ENCODE measurements at places on chromosomes 5 and 9. TPM values are rescaled to one million over a fixed set of nuclear protein-coding genes. Genes with fewer than 3 reads are reported as not detected.

GRCh38 chr5:34626036-34626435, 30.1 kb upstream of the RAI14 start:
- DNase-seq, result no peak

GRCh38 chr5:83434946-83435345, 36.6 kb upstream of the VCAN start:
- peak; percentile 59 for DNase-seq

GRCh38 chr9:79242489-79242888, 329.3 kb upstream of the TLE4 start:
- DNase-seq, result no peak

DNA sequence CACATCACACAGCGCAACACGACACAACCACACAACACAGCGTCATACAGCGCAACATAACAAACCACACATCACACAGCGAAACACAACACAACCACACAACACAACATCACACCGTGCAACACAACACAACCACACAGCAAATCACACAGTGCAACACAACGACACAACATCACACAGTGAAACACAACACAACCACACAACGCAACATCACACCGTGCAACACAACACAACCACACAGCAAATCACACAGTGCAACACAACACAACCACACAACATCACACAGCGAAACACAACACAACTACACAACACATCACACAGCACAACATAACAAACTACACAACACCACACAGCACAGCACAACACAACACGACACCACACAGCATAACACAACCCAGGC, 40.4 kb upstream of the PTCH1 start:
- DNase-seq, result no peak

DNA sequence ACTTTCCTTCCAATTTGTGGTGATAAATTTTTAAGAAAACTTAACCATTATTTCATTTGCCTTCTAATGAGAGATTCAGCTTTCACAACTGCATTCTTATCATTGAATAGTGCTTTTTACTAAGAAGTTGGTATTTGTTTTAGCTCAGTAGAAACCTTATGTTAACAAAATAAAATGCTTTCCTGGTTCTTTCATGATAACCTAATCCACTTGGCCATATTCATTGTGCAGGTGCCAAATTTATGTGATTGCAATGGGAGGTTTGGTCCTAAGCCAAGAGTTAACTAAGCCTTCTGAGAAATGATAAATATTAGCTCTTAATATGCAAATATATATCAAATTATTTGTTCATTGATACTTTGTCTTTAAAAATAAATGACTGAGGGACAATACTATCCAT, 141.1 kb upstream of the TLE4 start:
- no peak for DNase-seq

DNA sequence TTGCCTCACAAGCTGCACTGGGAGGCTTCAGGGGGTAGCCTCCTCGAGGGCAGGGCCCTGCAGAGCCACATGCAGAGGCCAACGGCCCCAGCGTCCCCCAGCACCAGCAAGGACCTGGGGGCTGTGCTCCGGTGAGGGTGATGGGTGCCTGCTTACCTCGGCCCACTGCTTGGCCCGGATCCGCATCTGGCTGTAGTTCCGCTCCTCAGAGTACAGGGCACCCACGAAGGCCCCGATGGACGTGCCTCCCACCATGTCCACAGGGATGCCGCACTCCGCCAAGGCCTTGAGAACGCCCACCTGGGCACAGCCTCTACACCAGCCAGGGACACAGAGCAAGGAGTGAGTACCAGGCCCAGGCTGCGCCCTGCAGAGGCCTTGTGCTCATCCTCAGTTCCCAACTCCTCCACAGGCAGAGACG, 8.0 kb upstream of the NSMF start:
- DNase-seq, result no peak

DNA sequence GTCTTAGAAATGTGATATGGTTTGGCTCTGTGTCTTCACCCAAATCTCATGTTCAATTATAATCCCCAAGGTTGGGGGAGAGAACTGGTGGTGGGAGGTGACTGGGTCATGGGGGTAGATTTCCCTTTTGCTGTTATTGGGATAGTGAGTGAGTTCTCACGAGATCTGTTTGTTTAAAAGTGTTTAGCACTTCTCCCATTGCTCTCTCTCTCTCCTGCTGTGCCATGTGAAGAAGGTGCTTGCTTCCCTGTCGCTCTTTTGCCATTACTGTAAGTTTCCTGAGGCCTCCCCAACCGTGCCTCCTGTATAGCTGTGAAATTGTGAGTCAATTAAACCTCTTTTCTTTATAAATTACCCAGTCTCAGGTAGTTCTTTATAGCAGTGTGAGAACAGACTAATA, 203.6 kb downstream of the ASTN2 start:
- no peak for DNase-seq

DNA sequence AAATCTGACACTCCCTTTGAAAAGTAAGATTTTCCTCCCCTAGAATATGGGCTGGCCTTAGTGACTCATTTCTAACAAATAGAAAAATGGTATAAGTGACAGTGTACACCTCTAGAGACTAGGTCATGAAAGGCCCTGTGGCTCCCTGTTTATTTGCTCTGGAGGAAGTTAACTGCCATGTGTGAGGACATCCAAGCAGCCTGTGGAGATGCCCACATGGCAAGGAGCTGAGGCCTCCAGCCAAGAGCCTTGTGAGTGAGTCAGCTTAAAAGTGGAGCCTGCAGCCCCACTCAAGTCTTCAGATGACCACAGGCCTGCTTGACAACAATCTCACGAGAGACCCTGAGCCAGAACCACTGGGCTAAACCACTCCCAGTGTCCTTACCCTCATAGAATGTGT, 128.1 kb upstream of the LHFPL2 start:
- no peak for DNase-seq

- no peak for DNase-seq
These were observed 15.5 kb upstream of the NCS1 start for GRCh38 chr9:130156672-130157071.

GRCh38 chr5:132325691-132326090, 31.5 kb downstream of the SLC22A4 start:
- no peak for DNase-seq

GRCh38 chr5:83530193-83530592, 58.6 kb downstream of the VCAN start:
- DNase-seq, result peak; percentile 45

DNA sequence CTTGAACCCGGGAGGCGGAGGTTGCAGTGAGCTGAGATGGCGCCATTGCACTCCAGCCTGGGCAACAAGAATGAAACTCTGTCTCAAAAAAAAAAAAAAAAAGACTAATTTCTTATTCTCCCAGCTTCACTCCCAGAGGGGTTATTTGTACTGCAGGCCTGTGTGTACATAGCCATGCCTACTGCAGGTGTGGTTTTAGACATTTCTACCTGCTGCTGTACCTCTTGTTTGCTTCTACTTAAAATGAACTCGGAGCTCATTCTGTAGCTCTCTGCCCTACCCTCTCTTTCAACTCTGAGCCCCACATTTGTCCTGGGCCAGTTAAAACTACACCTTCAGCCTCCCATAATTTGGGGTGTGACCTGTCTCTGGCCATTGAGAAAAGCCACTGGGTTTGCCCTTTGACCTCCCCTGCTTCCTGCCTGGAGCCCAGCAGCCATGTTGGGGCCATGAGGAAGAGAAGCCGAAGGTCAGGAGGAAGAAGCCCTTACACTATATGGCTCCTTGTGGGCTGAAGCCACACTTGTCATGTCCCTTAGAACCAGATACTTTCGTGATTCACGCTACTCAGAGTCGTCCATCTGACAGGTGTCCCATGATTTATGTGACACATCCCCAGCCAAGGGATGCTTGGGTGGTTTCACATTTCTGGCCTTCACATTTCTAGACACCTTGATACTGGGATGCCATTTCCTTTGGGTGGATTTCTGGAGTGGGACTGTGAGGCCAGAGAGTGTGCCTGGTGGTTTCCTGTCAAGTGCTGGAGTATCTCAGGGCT, 9.4 kb upstream of the CARD19 start:
- DNase-seq, result no peak

DNA sequence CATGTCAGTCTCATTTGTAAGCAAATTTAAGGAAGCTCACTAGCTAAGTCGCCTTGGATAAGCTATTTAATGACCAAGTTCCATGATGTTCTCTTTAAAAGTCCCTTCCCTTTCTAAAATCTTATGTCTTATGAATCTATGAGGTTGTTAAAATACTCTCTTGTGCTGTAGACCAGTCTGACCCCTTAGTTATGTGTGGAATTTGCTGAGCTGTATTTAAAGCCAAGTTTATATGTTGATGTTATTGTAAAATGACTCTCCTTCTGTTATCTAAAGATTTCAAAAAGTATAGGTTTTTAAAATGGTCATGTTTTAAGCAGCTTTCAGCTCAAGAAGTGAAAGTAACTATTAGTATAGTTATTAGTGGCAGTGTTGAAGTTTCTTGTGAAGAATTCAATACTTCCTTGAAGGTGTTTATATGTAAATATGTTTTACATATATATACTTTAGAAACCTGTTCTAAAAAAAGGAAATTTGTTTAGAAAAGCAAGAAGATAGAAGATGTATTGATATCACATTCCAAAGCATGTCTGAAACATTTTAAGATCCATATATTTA, 92.2 kb downstream of the CDC42SE2 start:
- DNase-seq, result no peak

- peak; percentile 83 for DNase-seq
These were observed 130.9 kb downstream of the C9orf50 start for GRCh38 chr9:129489838-129490582.

DNA sequence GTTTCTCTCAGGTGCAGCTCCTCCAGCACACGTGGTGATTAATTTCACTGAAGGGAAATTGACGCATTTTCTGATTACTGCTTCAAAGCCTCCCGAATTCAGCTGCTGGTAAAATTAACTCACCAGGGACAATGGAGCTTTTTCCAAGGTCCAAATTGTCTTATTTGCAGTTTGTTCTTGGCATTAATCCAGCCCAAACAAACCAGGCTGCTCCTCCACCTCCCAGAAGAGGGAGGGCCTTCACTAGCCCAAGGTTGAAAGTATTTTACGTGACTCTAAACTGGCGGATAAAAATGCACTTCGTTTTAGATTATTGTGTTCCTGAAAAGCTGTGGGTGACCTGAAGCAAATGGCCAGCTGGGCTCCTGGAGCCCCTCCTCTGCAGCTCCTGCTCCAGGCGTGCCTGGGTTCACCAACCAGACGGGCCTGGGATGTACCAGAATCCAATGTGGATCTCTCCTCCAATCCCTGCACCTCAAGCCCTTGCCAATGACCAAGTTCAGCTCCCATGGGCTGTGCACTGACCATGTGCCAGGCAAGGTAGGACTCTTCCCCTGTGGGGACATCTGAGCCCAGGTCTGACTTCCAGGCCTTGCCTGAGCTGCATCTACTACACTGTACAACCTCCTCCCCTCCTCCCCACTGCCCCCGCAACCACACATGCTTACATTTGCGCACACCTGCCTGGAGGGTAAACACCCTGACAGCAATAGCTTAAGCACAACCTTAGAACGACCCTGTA, 193.4 kb downstream of the CDK5RAP2 start:
- DNase-seq, result peak; percentile 33

GRCh38 chr5:76367623-76368371, 35.3 kb upstream of the IQGAP2 start:
- DNase-seq, result no peak

DNA sequence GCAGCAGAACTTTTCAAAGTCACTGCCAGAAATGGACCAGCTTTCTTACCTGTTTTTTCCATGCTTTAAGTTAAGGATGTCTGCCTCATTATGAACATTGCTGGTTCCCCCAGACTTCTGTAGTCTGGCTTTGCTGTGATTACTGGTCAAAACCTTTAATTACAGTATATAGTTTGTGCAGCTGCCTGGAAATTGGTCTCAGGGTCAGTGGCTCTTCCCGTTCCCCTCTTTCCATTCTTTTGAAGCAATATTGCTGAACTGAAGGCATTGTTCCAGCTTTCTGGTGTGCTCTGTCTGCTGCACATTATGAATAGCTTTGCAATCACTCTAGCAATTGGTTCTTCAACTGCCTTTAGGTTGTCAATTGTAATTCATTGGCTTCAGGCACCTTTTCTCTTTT, 206.5 kb downstream of the ARL15 start:
- peak; percentile 24 for DNase-seq

DNA sequence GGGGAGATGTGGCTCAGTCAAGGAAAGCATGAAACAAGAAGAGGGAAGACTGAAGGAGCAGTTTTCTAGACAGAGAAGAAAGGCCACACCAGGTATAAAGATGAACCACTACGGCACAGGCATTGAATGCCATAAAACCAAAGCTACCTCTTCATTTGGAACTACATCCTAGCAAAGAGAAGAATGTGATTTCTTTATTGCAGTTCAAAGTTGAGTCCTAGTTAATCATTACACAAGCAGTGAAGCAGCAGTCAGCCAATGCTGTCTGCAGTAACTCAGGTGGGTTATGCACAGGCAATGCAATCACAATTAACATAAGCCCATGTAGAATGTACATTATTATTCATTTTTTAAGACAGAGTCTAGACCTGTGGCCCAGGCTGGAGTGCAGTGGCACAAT, 21.7 kb upstream of the PCAT7 start:
- DNase-seq, result no peak

Gene C7
- polyA plus RNA-seq, result 1.3 TPM

Gene PDE8B
- polyA plus RNA-seq, result 3.4 TPM

Gene TMEM8B
- 19.6 TPM for polyA plus RNA-seq

Gene IL31RA
- polyA plus RNA-seq, result 1.0 TPM

Gene THBS4
- 839 TPM for polyA plus RNA-seq

Gene CDC20B
- polyA plus RNA-seq, result 0.78 TPM

Gene ALG2
- polyA plus RNA-seq, result 22.5 TPM

Gene P4HA2
- 40.7 TPM for polyA plus RNA-seq

Gene HSPB3
- 216 TPM for polyA plus RNA-seq
